ENCODE measurements at places on chromosomes 6 and 20. TPM values are rescaled to one million over a fixed set of nuclear protein-coding genes. Genes with fewer than 3 reads are reported as not detected.
A peak's percentile ranks its signal among the peaks of the same experiment; 100 is the strongest.

GRCh38 chr6:162699961-162700360, 27.6 kb downstream of the PRKN start:
- H3K4me3 ChIP-seq, result no peak overlapping the region
- H3K36me3 ChIP-seq, result no peaks in the 10 kb centered on the region
- no peaks in the 10 kb centered on the region for H3K27me3 ChIP-seq
- no peak overlapping the region for H3K27ac ChIP-seq

DNA sequence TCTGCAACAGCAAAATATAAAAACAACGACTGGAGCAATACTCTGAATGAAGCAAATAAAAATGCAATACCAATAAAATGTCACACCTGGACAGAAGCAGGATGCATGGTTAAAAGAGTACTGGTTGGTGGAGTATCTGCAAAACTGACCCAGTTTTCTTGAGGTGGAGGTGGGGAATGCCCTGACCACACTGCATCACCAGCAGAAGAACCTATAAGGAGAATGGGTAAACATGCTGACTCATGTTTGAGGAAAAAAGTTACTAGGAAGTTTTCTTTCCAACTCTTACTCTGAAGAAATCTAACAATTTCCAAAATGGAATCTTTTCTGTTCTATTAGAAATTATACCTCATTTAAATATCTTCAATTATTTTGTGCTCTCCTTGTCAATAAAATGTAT, 43.6 kb downstream of the REPS1 start:
- H3K4me3 ChIP-seq, result no peak overlapping the region
- H3K27me3 ChIP-seq, result no peaks in the 10 kb centered on the region
- peaks cover 44% of the 10 kb centered on the region for H3K36me3 ChIP-seq
- DNase-seq, result peak; percentile 27
- H3K27ac ChIP-seq, result no peak overlapping the region

DNA sequence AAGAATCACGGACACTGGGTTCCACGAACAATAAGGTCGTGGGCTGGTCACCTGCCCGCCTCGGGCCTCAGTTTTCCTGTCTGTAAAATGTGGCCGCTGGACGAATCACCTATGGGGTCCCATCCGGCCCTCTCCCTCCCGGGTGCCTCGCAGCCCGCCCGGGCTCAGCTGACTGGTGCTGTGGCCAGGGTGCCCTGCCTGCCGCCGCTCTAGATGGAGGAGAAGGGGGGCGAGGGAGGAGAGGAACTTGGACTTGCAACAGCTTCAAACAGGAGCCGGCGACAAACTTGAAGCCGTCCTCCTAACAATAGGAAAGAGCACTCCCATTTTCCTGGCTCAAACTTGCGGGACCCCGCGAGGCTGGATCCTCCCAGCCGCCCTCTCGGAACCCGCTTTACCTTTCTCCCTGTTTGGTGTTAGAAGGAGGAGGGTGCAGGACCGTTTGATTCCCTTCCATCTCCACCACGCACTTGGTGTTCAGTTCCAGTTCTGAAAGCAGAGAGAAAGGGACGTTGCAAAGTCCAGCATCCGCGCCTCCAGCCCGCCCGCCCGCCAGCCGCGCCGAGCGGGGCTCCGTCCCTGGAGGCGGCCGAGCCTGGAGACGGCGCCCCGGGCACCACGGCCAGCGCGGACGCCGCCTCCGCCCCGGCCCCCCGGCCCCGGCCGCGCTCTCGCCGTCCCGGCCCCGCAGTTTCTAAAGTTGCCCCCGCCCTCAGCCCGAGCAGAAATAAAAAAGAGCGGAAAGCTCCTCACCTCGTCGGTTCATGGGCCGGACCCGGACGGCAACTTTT, 584 bp downstream of the KIF13A start:
- no peak for DNase-seq
- peaks cover 60% of the 10 kb centered on the region for H3K27me3 ChIP-seq
- peak overlapping the region; percentile 31 for H3K4me3 ChIP-seq
- peaks cover 7% of the 10 kb centered on the region for H3K4me1 ChIP-seq

- no peaks in the 10 kb centered on the region for H3K36me3 ChIP-seq
- peaks cover 3% of the 10 kb centered on the region for H3K27me3 ChIP-seq
- H3K4me3 ChIP-seq, result no peak overlapping the region
- H3K27ac ChIP-seq, result no peak overlapping the region
These were observed 294.3 kb downstream of the CDC5L start for GRCh38 chr6:44681761-44682160.

GRCh38 chr6:148445116-148445515, 102.5 kb downstream of the SASH1 start:
- H3K27me3 ChIP-seq, result peaks cover 15% of the 10 kb centered on the region
- H3K4me1 ChIP-seq, result peaks cover 12% of the 10 kb centered on the region
- no peak overlapping the region for H3K4me3 ChIP-seq
- no peak overlapping the region for H3K27ac ChIP-seq
- DNase-seq, result no peak

DNA sequence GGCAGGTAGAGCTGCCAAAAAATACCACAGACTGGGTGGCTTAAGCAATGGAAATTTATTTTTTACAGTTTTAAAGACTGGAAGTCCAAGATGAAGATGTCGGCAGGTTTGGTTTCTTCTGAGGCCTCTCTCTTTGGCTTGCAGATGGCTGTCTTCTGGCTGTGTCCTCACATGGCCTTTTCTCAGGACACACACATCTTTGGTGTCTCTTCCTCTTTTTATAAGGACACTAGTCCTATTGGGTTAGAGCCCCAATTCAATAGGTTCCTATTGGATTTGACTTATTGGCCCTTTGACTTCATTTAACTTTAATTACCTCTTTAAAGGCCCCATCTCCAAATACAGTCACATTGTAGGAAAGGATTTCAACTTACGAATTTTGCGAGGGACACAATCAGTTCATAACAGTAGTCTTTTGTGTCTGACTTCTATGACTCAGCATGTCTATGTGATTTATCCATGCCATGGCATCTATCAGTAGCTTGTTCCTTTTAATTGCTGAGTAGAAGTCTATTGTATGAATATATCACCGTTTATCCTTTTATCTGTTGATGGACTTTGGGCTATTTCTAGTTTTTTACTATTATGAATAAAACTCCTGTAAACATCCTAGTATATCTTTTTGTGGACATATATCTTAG, 11.0 kb upstream of the TCP11 start:
- DNase-seq, result no peak
- peaks cover 17% of the 10 kb centered on the region for H3K27me3 ChIP-seq
- no peaks in the 10 kb centered on the region for H3K36me3 ChIP-seq

- peaks cover 44% of the 10 kb centered on the region for H3K4me1 ChIP-seq
- H3K27me3 ChIP-seq, result peaks cover 5% of the 10 kb centered on the region
- H3K4me3 ChIP-seq, result peak overlapping the region; percentile 0
- peak; percentile 31 for DNase-seq
- no peaks in the 10 kb centered on the region for H3K36me3 ChIP-seq
These were observed 68.1 kb upstream of the MAFB start for GRCh38 chr20:40757087-40757486.

DNA sequence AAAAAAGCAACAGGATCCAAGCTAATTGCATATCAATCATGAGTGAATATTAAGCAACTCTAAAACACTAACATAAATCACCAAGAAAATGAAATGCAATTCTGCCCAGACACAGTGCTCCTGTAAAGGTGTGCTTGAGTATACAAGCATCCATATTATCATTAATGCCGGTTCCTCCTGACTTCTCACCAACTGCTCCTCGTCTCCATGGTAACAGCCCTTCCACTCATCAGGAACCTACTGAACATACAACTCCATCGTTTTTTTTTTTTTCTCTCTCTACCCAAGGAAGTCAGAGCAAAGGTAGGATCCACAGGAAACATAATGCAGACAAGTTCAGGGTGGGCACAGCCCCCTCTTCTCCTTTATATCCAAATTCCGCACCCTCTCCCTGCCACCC, 12.4 kb downstream of the GABBR1 start:
- no peak overlapping the region for H3K4me3 ChIP-seq
- no peaks in the 10 kb centered on the region for H3K4me1 ChIP-seq
- H3K27me3 ChIP-seq, result peaks cover 9% of the 10 kb centered on the region
- no peak for DNase-seq

GRCh38 chr6:47009583-47009982, 32.5 kb downstream of the ADGRF1 start:
- peaks cover 2% of the 10 kb centered on the region for H3K27me3 ChIP-seq
- H3K27ac ChIP-seq, result no peak overlapping the region
- H3K4me1 ChIP-seq, result no peaks in the 10 kb centered on the region
- no peak overlapping the region for H3K4me3 ChIP-seq

DNA sequence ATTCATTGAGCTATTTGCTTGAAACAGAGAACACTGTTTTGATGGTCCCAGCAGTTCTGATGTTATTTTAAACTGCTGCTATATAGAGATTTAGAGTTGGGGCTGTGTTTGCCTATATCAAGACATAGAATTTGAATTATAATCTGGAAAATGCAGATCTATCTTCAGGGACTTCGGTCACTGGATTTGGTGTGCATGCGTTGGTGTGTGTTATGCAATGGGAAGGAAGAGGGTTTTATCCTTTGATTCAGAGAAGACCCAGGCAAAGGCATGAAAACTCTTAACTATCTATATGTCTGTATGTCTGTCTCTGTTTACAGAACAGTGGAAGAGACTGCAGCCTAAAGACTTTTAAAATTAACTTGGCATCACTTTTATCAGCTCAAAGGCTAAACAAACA, 2.0 kb downstream of the ADGRB3 start:
- peaks cover 44% of the 10 kb centered on the region for H3K27me3 ChIP-seq
- H3K4me1 ChIP-seq, result peaks cover 19% of the 10 kb centered on the region
- H3K27ac ChIP-seq, result no peak overlapping the region
- no peaks in the 10 kb centered on the region for H3K36me3 ChIP-seq

DNA sequence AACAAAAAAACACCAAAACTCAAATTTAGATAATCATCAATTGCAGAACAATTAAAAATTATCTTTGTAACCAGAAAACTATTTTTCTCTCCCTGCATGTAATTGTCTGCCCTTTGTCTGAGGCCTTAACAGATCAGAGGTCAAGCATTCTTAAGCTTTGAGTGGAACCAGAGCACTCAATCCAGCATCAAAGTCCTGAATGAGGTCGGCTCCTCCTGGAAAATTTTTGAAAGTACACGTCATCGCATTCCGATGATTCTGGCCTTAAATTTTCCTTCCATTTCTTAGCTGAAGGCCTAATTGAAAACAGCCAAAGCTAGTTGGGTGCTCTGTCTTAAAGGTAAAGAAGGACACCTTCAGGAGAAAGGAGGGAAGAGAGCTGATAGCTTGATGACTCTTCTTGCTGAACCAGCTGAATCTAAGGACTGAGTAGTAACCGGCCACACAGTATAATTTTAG, 510.2 kb upstream of the SULF2 start:
- H3K36me3 ChIP-seq, result no peaks in the 10 kb centered on the region
- H3K4me1 ChIP-seq, result no peaks in the 10 kb centered on the region
- DNase-seq, result no peak
- H3K27ac ChIP-seq, result no peak overlapping the region
- H3K27me3 ChIP-seq, result peaks cover 2% of the 10 kb centered on the region
- no peak overlapping the region for H3K4me3 ChIP-seq

- H3K4me1 ChIP-seq, result peaks cover 11% of the 10 kb centered on the region
- DNase-seq, result no peak
- H3K36me3 ChIP-seq, result no peaks in the 10 kb centered on the region
- no peak overlapping the region for H3K4me3 ChIP-seq
- no peak overlapping the region for H3K27ac ChIP-seq
These were observed 7.9 kb downstream of the LBP start for GRCh38 chr20:38354227-38354626.

GRCh38 chr20:62928246-62928939, 2.1 kb upstream of the DIDO1 start:
- DNase-seq, result no peak
- peak overlapping the region; percentile 74 for H3K27ac ChIP-seq
- no peaks in the 10 kb centered on the region for H3K27me3 ChIP-seq
- peak overlapping the region; percentile 92 for H3K4me3 ChIP-seq
- peaks cover 32% of the 10 kb centered on the region for H3K36me3 ChIP-seq
- peaks cover 74% of the 10 kb centered on the region for H3K4me1 ChIP-seq

- H3K27ac ChIP-seq, result no peak overlapping the region
- H3K36me3 ChIP-seq, result peaks cover 14% of the 10 kb centered on the region
- DNase-seq, result no peak
- no peaks in the 10 kb centered on the region for H3K27me3 ChIP-seq
- no peak overlapping the region for H3K4me3 ChIP-seq
- H3K4me1 ChIP-seq, result peaks cover 38% of the 10 kb centered on the region
These were observed 120.7 kb downstream of the ZFAND3 start for GRCh38 chr6:37940074-37940847.

GRCh38 chr20:44171775-44172571, 15.0 kb downstream of the JPH2 start:
- DNase-seq, result no peak
- H3K36me3 ChIP-seq, result no peaks in the 10 kb centered on the region
- no peaks in the 10 kb centered on the region for H3K4me1 ChIP-seq
- no peak overlapping the region for H3K27ac ChIP-seq
- H3K4me3 ChIP-seq, result no peak overlapping the region

- H3K36me3 ChIP-seq, result peaks cover 49% of the 10 kb centered on the region
- peaks cover 2% of the 10 kb centered on the region for H3K4me1 ChIP-seq
- H3K27ac ChIP-seq, result no peak overlapping the region
- no peak overlapping the region for H3K4me3 ChIP-seq
These were observed 41.0 kb upstream of the TMEM217 start for GRCh38 chr6:37298958-37299357.

DNA sequence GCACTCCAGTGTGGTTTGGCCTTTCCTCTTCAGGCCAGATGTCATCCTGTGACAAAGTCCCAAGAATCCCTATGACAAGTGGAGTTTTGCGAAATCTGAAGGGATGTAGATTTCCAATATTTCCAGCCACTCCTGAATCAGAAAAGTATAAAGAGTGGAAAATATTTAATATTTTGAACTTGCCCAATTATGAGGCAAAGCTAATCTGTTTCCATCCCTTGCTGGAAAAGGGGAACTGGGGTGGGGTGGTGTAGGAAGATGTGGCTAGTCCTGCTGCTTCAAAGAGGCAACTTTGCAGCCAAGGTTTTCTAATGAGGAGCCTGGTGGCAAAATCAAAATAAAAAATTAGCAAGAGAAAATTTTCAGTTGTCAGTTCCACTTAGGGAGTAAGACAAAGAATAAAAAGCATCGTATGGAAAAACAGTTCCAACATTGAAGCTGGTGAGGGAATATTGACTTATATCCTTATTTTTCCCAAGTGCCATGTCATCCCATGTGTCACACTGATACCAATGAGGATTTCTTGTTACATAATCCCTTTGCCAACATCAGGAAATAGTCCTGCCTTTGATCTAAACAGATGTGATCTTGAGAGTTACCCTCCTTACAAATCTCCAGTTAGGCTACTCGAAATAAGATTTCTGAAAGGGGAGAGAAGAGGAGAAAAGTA, 480.0 kb upstream of the JARID2 start:
- peaks cover 4% of the 10 kb centered on the region for H3K4me1 ChIP-seq
- H3K27me3 ChIP-seq, result peaks cover 3% of the 10 kb centered on the region
- no peak overlapping the region for H3K4me3 ChIP-seq
- no peak overlapping the region for H3K27ac ChIP-seq

- no peaks in the 10 kb centered on the region for H3K27me3 ChIP-seq
- DNase-seq, result no peak
These were observed 41.0 kb downstream of the ANGPT4 start for GRCh38 chr20:875115-875514.

- no peaks in the 10 kb centered on the region for H3K27me3 ChIP-seq
- H3K4me3 ChIP-seq, result no peak overlapping the region
- H3K27ac ChIP-seq, result no peak overlapping the region
- no peaks in the 10 kb centered on the region for H3K36me3 ChIP-seq
- H3K4me1 ChIP-seq, result peaks cover 5% of the 10 kb centered on the region
These were observed 2.9 kb downstream of the BIRC7 start for GRCh38 chr20:63238514-63239125.

SLC17A3 gene
- 0.21 TPM for total RNA-seq

CDC40 gene
- 25.9 TPM for total RNA-seq

BANF2 gene
- not detected for total RNA-seq

HLA-DRA gene
- total RNA-seq, result 30.9 TPM

DDAH2 gene
- 31.9 TPM for total RNA-seq

TRIM15 gene
- total RNA-seq, result not detected

LY6G5C gene
- 4.3 TPM for total RNA-seq

CDH4 gene
- total RNA-seq, result 0.05 TPM

LSM2 gene
- total RNA-seq, result 128 TPM

SLC35B2 gene
- total RNA-seq, result 31.6 TPM

Measured in activated CD8-positive, alpha-beta T cell treated with anti-CD3 and anti-CD28 coated beads, Interleukin-2, amount 10 ng/mL, durations not matched to agents 7 days and 5 days (primary cell).